ENCODE measurements at places on chromosomes 4 and X.

DNA sequence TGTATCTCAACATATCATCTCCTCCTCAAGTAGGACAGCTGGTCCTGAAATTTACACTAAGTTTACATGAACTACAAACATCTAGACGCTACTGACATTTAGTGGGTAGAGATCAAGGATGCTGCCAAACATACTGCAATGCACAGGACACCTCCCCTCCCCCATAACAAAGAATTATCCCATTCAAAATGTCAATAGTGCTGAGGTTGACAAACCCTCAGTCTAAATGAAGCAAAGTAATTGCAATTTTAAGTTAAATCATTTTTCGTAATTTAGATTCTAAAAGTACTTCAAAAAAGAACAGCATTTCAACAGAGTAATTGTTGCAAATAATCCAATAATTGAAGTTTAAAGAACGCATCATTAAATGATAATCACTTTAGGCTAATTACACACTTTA, 1.2 kb downstream of the PRMT9 start:
- DNase-seq = no peak

DNA sequence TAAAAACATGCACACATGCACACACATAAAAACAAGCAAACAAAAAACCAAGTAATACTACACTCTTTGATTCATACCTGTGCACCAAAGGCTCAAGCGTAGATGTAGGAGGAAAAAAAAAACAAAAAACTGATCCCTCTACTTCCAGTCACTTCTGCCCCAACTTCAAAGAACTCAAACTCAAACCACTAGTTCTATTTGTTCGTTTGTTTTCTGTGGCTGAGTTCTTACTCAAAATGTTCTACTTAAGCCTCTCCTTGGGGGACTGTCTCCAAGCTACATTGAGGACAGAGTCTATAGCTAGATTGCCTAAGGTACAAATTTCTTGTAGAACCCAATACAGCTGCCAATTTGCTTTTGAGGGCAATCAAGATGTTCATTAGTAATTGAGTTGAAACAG, 171.0 kb upstream of the ATOH1 start:
- no peak for DNase-seq

GRCh38 chr4:105293360-105293759, 146.7 kb downstream of the TET2 start:
- no peak for DNase-seq

DNA sequence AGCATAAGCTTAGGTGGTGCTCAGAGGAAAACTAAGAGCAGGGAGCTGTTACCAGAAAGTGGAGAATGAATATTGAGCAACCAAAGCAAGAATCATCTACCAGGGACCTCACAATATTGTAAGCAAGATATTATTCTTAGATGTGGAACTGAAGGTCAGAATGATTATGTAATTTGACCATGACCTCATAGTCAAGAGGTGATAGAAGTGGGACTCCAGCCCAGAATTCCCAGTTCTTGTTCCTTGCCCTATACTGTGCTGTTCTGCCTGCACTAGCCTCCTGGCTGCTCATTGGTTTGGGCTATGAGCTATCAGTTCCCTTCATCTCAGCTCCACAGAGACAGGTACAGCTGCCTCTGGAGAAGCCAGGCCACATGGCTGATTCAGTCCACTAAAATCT, 229.4 kb downstream of the LDB2 start:
- no peak for DNase-seq

DNA sequence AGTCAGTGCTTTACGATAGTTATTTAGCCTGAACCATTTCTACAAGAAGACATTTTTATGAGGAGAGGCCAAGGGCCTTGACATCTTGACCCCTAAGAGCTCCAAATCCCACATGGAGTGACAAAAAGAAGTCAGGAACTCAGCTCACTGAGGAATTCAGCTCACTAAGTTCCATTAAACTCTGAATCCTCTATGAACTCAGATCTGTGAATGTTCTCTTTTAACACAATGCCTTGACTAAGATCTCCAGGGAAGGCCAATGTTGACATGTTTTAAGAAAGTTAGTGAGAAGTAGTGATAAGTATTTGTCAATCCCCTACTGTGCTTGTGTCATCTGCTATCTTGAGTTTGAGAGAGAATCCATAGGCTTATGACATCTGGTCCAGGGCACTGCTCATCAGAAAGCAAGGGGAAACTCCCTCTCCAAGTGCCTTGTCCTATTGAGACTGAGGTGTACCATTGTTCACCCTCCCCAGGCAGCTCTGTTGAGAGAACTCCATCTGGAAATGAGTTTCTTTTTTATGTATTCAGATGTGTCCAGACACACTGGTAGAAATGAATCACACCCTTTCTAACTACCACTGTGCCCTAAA, 68.7 kb upstream of the PCDH19 start:
- DNase-seq = no peak

- no peak for DNase-seq
These were observed 514.1 kb upstream of the INTU start for GRCh38 chr4:127118681-127119080.

GRCh38 chr4:79235095-79235494, 90.8 kb downstream of the NAA11 start:
- no peak for DNase-seq

GRCh38 chr4:98522636-98523395, 135.6 kb downstream of the TSPAN5 start:
- no peak for DNase-seq

GRCh38 chrX:12138361-12139313, at the start of gene FRMPD4:
Gene FRMPD4, plus strand, starts transcription at chrX:12138473. Its CDS starts 499 bp downstream, at chrX:12138972.
- no peak for DNase-seq

- DNase-seq = no peak
These were observed 5.7 kb downstream of the P2RY8 start for GRCh38 chrX:1531096-1531890.

DNA sequence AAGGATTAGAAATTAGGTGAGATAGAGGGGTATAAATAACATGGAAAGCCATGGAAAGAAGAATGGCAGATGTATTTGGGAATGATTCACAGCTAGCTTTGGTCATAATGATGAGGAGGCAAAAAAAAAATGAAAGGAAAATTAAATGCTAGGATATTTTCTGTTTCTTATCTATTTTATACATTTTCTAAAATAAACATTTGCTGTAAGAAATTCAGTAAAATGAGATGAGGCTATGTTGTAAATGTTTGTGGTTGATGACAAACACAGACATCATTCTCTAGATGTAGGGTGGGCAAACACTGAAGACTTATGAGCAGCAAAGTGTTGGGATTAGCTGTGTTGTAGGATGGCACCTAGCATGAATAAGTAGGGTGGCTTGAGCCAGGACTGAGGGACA, 407.1 kb downstream of the IL15 start:
- no peak for DNase-seq

DNA sequence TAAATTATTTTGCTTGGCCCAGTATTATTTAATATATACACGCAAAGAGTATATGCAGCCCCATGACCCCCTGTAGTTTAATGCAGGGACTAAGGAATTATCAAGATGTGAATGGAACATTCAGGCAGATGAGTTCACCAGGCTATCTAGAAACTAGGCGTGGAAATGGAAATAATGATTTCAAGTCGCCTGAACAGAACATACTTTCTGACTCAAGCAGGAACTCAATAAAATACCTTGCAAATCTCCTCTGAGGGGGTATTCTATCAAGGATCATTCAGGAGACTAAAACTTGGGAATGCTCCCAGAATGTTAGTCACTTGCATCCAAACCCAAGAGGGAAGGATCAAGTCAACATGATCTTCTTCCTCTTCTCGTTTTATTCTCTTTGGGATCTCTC, 59.6 kb upstream of the RASSF6 start:
- DNase-seq = no peak

- DNase-seq = no peak
These were observed 2497.3 kb downstream of the ARAP2 start for GRCh38 chr4:33746979-33747378.

GRCh38 chr4:6029254-6029653, 11.0 kb upstream of the C4orf50 start:
- no peak for DNase-seq

DNA sequence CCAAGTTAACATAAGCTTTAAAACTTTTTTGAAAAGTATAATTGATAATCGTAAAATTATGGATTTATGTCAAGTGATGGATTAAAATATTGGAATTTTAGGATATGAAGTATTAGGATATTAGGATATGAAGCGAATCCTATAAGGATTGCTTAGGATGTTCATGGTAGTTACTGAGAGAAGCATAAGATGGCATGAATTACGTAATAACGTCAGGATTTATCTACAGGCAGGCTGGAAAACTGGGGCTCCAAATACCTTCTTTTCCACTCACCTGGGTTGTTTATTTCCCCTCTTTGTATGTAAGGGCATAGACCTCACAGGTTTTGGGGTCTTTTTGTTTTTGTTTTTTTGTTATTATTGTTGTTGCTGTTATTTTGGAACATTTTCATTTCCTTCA, 65.2 kb upstream of the TMEM33 start:
- DNase-seq = no peak

- no peak for DNase-seq
These were observed 20.0 kb upstream of the AADAT start for GRCh38 chr4:170109586-170110284.

- DNase-seq = peak; percentile 4
These were observed 614 bp downstream of the BEX3 start for GRCh38 chrX:103376979-103377324.

GRCh38 chrX:21738210-21738949, 19.5 kb downstream of the SMPX start:
- no peak for DNase-seq

GRCh38 chr4:126268106-126268505, 953.4 kb downstream of the FAT4 start:
- no peak for DNase-seq

DNA sequence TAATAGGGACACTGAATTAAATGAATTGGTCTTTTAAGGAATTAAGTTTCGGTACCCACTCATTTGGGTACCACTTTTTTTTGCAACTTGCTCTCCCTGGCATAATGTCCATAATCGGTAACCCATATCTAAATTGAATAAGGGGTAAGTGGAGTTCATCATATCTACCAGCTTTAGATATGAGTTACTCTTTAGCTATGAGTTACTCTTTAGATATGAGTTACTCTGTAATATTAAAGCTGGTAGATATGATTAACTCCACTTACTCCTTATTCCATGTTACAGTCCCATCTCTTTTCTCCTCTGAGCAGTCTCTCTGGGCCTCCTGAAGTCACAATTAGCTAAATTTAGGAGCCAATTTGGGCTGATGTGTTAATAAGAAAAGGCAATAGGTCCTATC, 85.7 kb downstream of the TEX13C start:
- DNase-seq = no peak

- DNase-seq = no peak
These were observed 107.1 kb downstream of the FAM193A start for GRCh38 chr4:2643555-2643954.

GRCh38 chr4:174036576-174036975, 246.9 kb downstream of the FBXO8 start:
- DNase-seq = no peak

- DNase-seq = no peak
These were observed 116.3 kb downstream of the EFNB1 start for GRCh38 chrX:68945081-68945602.

GRCh38 chrX:14712096-14712495, 160.8 kb downstream of the FANCB start:
- no peak for DNase-seq

DNA sequence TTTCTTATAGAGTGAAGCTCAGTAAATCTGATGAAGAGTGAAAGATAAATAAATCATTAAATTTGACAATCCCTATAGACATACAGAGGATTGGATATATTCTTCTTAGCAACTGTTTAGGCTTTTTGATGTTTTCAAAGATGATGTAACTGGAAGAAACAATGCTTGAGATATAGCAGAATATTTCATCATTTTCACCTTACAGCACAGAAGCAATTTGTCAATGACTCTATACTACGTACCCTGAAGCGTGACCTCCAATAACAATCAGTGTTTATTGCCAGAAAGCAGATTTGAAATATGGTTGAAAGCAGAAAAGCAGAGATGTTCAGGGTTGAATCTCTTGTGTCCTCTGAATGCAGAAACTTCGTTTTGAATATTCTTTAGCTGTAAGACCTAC, 228.4 kb downstream of the DTHD1 start:
- no peak for DNase-seq

GRCh38 chrX:153445856-153446635, at the start of gene TREX2:
Gene TREX2, minus strand, starts transcription at chrX:153446056. Its CDS starts 626 bp downstream, at chrX:153445430.
- no peak for DNase-seq

DNA sequence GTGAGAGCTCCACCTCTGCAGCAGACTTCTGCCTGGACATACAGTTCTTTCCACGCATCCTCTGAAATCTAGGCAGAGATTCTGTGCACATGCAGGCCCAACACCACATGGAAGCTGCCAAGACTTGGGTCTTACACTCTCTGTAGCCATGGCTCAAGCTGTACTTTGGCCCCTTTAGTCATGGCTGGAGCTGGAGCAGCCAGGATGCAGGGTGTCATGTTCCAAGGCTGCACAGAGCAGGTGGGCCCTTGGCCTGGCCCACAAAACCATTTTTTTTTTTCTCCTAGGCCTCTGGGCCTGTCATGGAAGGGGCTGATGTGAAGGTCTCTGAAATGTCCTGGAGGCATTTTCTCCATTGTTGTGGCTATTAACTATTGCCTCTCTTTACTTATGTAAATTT, 990.5 kb upstream of the ADGRL3 start:
- DNase-seq = no peak

- DNase-seq = peak; percentile 1
These were observed 103.4 kb upstream of the PAK3 start for GRCh38 chrX:110992611-110993010.

- no peak for DNase-seq
These were observed 164.7 kb downstream of the PCDH18 start for GRCh38 chr4:137367620-137368019.

DNA sequence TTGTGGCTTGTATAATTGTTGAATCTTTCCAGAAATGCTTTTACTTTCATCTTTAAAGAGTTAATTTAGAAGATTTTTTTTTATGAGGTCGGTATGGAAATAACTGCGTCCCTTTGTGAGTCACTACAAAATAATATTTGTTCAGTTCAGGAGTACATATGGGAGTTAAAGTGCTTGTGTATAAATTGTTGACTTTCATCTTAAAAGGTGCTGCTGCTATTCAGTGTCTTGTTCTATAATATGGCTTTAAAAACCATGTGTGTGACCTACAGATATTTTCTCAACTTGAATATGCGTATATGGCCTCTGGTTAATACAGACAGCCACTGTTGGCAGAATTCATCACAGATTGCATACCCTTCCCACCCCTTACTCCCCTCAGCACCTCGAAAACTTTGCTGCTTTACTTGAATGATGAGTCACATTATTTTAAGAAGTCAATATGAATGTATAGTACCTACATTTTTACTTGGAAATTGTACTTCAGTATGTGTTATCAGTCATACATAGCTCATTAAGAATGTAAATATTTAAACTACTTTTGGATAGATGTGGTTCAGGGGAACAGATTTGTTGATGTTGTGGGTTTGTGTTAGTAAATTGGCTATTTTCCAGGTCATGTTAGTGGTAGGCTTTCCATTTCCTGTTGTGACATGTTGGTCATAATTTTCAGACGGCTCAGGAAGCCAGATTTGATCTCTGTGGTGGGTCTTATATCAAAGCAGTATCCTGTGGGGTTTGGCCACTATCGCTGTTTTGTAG, 1.5 kb downstream of the CLCN3 start:
- DNase-seq = no peak

DNA sequence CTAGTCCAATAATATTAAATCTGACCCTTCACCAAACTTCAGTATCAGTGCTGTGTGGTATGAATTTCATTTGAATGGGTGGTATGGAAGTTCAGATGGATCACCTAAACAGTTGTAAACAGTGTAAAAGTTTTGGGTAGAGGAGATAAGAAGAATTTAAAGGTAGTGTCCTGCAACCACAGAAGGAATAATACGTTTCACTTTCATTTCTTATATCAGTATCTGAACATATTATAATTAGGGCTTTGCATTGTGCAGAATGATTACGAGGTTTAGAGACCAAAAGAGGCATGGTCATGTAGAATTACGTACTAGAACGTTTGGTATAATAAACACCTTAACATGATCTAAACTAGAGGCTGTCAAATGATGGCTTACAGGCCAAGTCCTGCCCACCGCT, 116.1 kb downstream of the PDLIM5 start:
- no peak for DNase-seq
